Stimulated activated naive CD4-positive, alpha-beta T cell treated with Interleukin-2 at 50 U/mL for 16 hours (primary cell): ENCODE measurements at places on chromosomes 2 and 18.

DNA sequence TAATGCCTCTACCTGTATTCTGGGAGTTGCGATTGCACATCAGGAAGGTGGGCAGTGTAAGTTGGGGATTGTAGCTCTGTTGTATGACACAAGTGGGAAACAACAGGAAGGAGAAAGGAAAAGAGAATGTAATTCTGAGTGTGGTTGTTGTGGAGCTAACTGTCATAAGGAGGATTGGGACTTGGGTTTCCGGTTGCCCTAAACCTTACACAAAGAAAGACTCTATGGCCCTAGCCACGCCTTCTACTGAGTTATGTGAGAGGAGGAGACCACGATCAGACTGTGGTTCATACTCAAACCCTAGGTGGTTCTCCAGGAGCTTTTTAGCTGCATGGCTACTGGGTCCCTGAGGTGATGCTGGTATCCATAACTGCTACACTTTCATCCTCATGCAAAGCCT is 86.5 kb downstream of the TANC1 start:
- DNase-seq = no peak

DNA sequence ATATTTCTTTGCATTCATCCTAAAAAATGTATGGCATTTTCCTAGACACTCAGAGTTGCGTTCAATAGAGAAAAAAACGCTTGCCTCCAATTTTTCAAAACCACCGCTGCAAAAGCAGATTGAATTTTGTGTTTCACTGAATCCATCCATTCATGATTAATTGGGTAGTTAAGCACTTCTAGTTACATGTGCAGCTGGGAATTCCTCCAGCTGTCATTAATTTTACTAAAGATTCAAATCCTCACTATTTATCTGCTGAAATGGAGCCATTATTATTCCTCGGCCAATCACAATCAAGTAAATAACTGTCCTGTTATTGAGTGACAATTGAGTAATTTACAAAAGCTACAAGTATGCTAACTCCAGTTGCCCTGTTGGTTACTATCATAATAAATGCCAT is 75.8 kb upstream of the ARL5A start:
- no peak for DNase-seq

GRCh38 chr2:77397763-77398162 is 124.4 kb downstream of the LRRTM4 start:
- DNase-seq = no peak

- no peak for DNase-seq
Observed at GRCh38 chr2:16318051-16318450, 347.6 kb downstream of the CYRIA start.

DNA sequence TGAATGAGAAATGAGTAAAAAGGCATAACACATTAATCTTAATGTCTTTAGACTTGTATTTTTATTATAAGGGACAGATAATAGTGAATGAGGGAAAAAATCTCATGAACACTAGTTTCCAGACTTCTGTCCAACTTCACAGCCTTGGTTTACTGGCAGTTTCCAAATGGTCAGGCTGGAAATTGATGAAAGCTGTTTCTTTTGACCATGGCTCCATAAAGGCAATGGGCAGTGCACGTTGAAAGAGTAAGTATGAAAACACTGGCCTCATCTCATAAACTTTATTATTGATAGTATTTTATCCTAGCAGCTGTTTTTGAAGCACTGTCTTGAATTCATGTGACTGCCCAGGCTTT is 23.1 kb downstream of the BCL2L11 start:
- no peak for DNase-seq

DNA sequence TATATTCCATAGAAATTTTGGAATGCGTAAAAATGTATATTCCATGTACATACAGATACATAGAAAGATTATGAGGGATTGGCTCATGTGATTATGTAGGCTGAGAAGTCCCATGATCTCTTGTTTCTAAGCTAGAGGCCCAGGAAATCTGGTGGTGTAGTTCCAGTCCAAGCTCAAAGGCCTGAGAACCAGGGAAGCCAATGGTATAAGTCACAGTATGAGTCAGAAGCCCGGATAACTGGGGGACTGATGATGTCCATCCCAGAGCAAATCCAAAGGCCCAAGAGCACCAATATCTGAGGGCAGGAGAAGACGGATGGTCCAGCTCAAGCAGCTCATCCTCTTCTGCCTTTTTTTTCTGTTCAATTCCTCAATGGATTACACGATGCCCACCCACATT is 385.0 kb upstream of the KLHL29 start:
- no peak for DNase-seq
